Effector memory CD4-positive, alpha-beta T cell (primary cell): ENCODE measurements at places on chromosomes 3 and 15.

DNA sequence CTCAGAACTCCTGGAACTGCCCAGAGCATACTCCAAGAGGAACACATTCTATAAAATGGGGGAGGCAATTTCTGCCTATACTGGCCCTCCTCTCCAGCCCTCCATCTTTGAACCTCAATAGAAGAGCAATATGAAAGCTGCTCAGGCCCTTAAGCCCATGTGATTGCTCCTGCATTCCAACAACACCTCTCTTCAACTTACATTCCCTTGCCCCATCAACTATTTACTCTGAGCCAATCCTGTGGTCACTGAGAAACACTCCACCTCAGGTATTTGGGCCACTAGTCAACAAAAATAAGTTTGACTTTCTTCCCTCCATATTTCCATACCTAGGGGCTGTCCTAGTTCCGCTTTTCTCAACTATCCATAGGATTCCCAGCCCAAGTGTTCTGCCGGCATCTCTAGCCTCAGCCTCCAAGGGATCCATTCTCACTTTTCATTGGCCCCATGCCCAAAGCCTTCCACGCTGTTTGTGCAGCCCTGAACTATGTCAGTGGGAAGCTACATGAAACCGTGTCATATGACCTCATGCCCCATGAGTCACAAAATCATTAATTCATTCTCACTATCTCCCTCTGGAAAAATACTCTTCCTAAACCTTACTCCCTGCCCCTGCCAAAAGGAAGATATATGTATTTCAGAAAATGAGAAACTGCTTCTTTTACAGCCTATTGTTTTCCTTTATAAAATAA, 61.6 kb downstream of the GJD2 start:
- DNase-seq = no peak

- no peak for DNase-seq
Measured at GRCh38 chr3:168620854-168621253, 525.1 kb upstream of the GOLIM4 start.

DNA sequence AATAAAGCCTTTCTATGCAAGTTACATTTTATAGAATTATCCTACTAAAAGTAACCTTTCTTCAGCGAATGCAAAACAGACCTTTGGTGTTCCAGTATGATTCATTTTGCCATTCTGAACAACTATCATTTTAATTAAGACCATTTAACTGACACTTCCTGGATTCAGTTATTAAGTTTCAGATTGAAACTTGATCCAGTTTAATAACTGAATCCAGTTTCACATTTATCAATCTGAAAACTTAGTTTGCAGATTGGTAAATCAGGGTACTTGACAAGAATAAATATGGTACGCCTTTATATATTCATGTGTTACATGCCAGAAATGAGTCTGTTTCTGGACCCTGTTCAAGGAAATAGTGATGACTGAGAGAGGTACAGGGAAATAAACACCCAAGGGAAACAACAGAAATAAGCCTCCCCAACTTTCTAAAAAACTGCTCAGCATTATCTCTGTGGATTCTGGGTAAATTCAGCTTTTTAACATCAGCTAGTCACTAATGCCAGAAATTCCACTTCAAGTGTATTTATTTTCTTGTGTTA, 23.3 kb upstream of the NFKBIZ start:
- DNase-seq = no peak

DNA sequence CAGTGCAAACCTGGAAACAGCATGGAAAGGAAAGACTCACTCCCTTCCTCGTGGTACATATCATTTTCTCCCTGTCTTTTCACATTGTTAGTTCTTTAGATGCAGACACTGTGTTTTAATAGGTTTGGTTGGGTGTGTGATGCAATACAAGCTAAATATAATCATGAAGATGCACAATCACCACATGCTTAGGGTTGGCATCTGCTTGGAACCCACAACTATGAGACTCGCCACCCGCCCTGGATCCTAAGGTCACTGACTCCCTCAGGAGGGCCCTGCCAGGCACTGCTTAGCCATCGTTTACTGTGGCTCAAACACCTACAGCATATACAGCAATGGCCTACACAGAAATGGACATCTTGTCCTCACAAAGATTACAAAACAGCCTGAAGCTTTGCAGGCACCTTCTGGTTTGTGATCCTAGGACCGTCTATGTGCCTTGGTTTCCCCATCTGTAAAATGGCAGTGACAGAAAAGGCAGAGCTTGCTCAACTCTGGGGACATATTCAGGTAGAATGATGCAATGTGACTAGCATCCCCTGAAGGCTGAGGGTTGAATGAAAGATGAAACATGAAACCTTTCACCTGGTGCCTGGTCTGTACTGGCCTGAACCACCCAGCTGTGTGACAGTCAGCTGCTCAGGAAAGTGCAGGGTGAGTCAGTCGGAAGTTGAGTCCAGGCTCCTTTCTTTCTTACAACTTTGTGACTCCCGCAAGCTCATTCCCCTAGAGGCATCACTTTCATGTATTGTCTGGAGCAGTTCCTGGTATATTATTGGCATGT, 123.6 kb upstream of the PFN2 start:
- no peak for DNase-seq

GRCh38 chr3:18716821-18717220, 291.7 kb upstream of the SATB1 start:
- no peak for DNase-seq

DNA sequence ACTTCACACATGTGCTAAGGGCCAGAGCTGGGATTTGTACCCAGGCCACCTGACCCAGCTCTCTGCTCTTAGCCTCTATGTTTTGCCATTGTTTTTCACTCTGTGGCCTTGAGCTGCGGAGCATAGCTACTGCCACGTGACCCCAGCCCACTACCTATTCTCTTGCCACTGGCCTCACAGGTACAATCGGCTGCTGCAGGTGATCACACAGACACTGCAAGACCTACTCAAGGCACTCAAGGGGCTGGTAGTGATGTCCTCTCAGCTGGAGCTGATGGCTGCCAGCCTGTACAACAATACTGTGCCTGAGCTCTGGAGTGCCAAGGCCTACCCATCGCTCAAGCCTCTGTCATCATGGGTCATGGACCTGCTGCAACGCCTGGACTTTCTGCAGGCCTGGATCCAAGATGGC, 46.2 kb downstream of the SEMA3G start:
- DNase-seq = no peak

DNA sequence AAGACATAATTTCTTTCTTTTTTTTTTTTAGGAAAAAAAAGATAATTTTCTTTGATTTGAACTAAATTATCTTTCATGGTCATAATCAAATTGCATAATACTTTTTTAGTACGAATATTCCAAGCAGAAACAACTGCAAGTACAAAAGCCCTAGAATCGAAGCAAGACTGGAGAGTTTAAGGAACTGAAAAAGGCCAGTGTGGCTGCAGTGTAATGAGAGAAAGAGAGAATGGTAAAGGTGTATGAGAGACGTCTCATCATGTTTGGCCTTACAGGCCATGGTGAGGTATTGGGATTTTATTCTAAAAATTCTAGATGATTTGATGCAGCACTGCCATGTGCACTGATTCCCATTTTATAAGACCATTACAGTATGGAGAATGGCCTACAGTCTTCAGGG, 180.9 kb downstream of the SUCNR1 start:
- DNase-seq = no peak

DNA sequence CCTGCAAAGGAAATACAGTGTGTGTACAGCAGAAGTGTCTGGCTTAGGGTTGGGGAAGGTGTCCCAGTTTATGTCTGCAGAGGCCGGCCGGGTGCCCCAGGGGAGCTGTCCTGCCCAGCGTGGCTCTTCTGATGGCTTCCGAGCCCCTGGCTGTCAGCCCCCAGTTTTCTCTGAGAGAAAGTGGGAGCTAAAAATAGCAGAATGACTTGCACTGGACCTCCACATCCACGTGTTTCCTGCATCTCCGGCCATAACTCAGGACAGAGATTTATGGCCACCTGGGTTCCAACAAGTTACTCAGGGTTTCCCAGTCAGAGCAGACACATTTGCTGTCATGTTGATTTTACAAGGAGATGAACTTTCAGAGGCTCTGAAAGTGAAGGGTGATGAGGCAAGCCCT, 192.0 kb downstream of the ATP10A start:
- DNase-seq = no peak

GRCh38 chr15:67832031-67832551, 6.8 kb downstream of the SKOR1 start:
- DNase-seq = no peak

- no peak for DNase-seq
Measured at GRCh38 chr3:128493570-128494366, 767 bp upstream of the GATA2 start.
